Activated B cell treated with CpG ODN at 0.5 μM for 24 hours (primary cell): ENCODE measurements at places on chromosomes 1 and 21. TPM values are rescaled to one million over a fixed set of nuclear protein-coding genes. Genes with fewer than 3 reads are reported as not detected.

DNA sequence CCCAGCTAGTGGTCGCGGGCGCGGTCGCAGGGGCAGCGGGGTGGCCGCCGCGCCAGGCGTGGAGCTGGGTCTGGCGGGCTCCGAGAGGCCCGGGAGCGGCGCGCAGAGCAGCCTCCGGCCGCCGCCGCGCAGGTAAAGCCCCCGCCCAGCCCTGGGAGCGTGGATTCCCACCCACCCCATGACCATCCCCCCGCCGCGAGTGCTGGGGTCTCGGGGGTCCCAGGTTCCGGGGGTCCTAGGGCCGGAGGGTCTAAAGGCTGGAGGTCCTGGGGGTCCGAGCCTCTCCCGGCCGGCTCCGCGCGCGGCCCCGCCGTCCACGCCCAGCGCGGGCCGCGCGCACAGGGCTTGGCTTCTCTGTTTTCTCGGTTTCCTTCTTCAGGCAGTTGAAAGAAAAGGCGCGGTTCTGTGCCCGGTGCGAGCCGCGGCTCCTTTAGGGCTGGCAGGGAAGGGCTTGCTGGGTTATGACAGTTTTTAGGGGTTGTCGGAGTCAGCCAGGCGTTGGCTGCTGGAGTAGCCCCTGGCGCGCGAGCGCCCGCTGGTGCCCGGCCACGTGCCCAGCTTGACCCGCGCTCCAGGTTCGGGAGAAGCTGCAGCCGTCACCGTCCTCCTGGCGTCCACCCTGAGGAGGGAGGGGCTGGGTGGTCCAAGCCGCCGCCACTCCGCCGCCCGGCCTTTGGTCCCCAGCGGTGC lies 359 bp downstream of the LRRC3 start:
- DNase-seq, result no peak

GRCh38 chr1:62386351-62387121 lies 50.3 kb upstream of the USP1 start:
- no peak for DNase-seq

GRCh38 chr1:179089827-179090482 lies 8.1 kb downstream of the TOR3A start:
- DNase-seq, result no peak

DNA sequence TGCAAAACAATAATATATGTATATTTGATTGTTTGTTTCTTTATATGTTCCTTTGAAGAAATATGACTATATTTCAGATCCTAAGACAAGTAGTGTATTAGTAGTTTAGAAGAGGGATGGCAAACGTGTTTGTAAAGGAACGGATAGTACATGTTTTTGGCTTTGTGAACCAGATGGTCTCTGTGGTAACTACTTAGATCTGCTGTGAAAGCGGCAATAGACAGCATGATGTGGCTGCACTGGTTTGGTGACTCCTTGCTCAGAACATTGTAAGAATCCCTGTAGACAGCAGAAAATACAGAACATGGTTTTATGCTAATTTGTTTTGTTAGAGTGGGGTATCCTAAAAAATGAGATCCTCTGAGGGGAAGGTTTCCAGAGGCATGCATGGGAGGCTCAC lies 3.1 kb downstream of the ACADM start:
- no peak for DNase-seq

GRCh38 chr1:11499601-11500331 lies 20.8 kb downstream of the DISP3 start:
- no peak for DNase-seq

DNA sequence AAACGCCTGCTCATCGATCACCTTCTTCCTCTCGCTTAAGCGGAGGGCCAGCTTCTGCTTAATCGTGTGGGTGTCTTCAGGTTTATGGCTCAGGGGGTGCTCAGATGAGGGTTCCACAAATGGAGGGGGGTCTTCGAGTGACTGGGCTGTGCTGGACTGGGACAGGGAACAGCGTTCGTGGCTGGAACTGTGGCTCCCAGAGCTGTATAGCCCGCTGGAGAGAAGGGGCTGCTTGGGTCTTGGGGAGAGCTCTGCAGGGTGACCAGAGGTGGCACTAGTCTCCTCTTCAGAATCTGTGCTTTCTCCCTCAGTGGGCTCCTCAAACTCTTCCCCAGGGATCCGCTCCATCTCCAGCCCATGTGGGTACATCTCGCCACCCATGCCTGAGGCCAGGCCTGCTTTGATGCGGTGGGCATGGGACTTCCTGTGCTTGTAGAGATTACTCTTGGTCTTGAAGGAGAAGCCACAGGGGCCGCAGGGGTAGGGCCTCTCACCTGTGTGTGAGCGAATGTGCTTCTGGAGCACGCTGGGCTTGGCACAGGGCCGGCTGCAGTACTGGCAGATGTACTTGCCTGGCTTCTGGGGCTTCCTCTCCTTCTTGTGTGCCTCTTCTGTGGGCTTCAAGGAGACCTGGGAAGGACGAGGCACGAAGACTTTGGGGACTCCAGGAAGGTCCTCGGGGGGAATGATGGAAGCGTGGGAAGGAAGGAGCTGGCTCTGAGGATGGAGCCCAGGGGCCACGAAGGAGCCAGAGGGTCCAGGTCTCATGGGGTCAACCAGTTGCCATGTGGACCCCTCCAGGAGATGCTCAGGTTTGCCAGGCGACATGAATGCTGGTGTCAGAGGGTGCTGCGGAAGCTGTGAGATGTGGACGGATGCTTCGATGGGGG lies 99.4 kb upstream of the EDN2 start:
- no peak for DNase-seq

GRCh38 chr1:97853221-97853620 lies 67.6 kb downstream of the DPYD start:
- no peak for DNase-seq

DNA sequence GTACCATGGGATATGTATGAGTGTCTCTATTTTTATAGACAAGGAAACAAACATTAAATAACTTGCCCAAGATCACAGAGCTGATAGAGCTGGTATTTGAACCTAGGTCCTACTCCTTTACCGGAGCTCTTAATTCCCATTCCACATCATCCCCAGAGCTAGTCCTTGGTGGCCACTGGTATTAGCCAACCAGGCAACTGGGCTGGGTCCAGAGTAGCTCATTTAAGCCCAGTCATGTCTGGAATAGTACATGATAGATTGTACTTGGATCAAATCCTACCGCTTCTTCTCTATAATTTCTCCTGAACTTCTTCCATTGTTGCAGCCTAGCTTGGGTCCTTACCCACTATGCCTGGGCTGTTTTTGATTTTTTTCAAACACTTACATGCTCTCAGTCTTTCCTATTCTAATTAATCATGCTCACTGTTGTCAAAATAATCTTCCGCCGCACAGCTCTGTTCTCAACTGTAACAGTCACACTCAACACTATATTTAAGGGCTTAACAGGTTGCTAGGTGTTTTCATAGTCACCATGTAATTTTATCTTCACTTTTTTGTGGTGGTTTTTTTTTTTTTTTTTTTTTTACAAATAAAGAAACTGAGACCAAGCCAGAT lies 80.2 kb downstream of the COLGALT2 start:
- DNase-seq, result no peak

DNA sequence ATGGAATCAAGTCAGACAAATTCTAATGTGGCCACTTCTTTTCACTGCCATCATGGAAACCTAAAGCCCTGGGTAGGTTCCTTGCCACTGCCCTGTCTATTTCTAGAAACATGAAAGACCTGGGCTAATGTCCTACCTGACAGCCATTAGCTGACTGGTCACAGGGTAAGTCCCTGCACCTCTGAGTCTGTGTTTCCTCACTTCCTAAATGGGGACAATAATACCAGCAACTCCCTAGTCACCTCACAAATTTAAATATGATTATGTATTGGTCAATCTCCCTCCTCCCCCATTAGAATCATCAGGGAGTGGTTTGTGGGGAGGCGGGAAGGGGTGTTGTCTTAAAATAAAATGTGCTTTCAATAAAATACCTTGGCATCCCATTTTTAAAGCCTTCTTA lies 2.2 kb downstream of the CREG1 start:
- no peak for DNase-seq

DNA sequence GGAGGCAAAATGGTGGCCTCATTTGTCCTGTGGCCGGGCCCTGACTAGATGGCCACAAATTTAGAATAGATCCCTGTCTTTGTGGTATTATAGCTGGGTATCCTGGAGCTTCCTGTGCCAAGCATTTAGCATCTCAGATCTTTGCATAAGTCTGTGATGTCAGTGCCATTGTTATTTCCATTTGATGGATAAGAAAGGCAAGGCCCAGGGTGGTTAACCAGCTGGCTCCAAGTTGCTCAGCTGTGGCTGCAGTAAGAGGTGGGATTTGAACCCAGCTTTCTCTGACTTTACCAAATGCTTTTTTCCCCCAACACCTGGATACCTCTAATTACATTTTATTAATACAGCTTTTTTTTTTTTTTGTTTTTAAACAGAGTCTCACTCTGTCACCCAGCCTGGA lies 11.7 kb upstream of the TNFRSF8 start:
- DNase-seq, result no peak

DNA sequence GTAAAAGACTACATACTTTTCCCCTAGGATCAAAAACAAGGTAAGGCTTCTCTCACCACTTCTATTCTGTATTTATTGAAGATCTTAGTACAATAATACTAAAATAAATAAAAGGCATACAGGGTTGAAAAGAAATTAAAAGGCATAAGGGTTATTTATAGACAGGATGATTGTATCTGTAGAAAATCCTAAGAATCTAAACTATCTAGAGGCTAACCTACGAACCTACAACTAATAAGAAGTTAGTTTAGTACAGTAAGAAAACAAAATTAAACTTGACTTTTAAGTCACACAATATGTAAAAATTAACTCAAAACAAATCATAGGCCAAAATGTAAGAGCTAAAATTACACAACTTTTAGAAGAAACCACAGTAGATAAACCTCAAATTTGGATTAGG lies 50.4 kb upstream of the ADAM30 start:
- DNase-seq, result no peak

- DNase-seq, result no peak
These were observed 113.7 kb upstream of the PALMD start for GRCh38 chr1:99532276-99532580.

DNA sequence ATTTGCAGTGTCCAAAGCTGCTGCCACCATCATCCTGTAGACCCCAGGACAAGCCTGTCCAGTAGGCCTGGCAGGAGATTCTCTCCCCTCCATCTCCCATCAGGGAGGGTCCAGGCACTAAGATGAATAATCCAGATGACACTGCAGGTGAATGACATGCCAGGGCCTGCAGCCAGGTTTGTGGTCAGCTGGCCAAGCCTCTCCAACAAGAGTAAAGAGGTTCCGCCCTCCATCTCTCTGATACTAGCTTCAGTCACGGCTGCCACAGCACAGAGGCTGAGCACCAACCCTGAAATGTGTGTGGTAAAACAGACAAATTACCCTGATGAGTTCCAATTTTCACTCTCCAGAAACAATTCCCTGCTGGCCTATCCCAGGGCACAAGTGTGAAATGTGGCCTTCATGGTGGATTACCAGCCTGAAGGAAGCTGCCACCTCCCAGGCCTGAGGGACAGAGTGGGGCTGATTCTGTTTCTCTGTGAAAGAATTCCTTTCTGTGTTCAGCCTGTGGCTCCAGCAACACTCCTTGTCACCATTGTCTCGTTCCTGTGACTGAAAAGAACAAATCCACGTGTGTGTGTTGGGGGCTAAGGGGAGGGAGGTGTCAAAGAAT lies 19.9 kb upstream of the LHX4 start:
- DNase-seq, result no peak

GRCh38 chr1:153670859-153671627 lies at the start of gene ILF2:
TSS of gene ILF2 (minus strand) at chr1:153670993. CDS start at chr1:153670922, 71 bp downstream.
- peak; percentile 85 for DNase-seq

- no peak for DNase-seq
These were observed 2.0 kb upstream of the ANKRD35 start for GRCh38 chr1:145887631-145888030.

GRCh38 chr1:104294259-104294658 lies 544.6 kb downstream of the AMY1C start:
- DNase-seq, result no peak

DNA sequence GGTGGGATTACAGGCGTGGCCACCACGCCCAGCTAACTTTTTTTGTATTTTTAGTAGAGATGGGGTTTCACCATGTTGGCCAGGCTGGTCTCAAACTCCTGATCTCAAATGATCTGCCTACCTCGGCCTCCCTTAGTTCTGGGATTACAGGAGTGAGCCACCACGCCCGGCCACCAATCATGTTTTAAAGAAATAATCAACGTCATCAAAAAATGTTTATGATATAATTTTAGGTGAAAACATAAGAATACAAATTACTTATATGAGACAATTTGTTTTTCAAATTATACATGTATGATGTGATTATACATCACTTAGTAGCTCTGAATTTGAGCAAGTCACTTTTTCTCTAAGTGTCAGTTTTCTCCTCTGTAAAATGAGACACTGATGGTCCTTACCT lies 31.6 kb upstream of the SSBP3 start:
- DNase-seq, result no peak

DNA sequence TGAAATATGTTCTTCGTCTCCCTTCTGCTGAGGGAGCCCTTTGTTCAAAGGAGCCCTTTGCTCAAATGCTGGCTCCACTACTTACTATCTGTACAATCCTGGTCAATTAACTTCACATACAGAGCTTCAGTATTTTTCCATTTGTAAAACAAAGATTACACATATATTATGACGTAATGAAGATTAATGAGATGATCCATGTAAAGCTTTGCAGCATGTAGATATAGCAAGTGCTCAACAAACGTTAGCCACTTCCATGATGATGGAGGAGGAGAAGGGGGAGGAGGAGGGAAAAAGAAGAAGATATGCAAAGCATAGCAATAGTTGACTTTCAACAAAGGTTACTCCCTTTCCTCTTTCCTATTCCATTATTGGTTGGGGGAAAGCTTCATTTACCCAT lies 10.1 kb upstream of the DDAH1 start:
- no peak for DNase-seq

- no peak for DNase-seq
These were observed 31.9 kb downstream of the PRKCZ start for GRCh38 chr1:2082064-2082463.

DNA sequence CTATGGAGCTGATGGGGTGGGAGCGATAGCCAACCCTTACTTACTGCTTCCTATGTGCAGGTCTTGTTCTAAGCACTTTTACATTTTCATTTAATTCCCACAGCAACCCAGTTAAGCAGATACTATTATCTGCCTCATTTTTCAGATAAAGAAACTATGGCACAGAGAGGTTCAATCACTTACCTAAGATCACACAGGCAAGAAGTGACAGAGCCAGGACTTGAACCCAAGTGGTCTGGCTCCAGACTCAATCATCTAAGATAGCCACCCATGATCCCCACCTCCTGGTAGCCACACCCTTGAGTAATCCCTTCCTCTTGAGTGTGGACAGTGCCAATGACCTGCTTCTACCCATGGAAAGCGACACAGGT lies 23.2 kb upstream of the IFNAR1 start:
- no peak for DNase-seq

The TEDDM1 gene
- total RNA-seq, result not detected in 2 replicates

The PRKCZ gene
- total RNA-seq, result 20.5 and 28.5 TPM in 2 replicates

The NPR1 gene
- 0.59 and 0.82 TPM in 2 replicates for total RNA-seq

The LDLRAD1 gene
- total RNA-seq, result not detected in 2 replicates

The ELAPOR1 gene
- total RNA-seq, result 0.27 and 0.38 TPM in 2 replicates

The CD101 gene
- 0.42 and 0.46 TPM in 2 replicates for total RNA-seq

The KIF21B gene
- total RNA-seq, result 28.1 and 31.8 TPM in 2 replicates

The CALML6 gene
- total RNA-seq, result 0.73 and 1.3 TPM in 2 replicates

The MYCL gene
- total RNA-seq, result 0.10 and 0.29 TPM in 2 replicates

The SLAMF9 gene
- not detected in 2 replicates for total RNA-seq

The LRRC39 gene
- 0.71 and 0.75 TPM in 2 replicates for total RNA-seq

The CFHR2 gene
- not detected in 2 replicates for total RNA-seq

The PPM1J gene
- 0.46 and 0.75 TPM in 2 replicates for total RNA-seq
